ENCODE measurements at places on chromosomes 5 and 9.

- no peak for DNase-seq
Observed at GRCh38 chr5:65141493-65141892, 340.2 kb downstream of the ADAMTS6 start.

DNA sequence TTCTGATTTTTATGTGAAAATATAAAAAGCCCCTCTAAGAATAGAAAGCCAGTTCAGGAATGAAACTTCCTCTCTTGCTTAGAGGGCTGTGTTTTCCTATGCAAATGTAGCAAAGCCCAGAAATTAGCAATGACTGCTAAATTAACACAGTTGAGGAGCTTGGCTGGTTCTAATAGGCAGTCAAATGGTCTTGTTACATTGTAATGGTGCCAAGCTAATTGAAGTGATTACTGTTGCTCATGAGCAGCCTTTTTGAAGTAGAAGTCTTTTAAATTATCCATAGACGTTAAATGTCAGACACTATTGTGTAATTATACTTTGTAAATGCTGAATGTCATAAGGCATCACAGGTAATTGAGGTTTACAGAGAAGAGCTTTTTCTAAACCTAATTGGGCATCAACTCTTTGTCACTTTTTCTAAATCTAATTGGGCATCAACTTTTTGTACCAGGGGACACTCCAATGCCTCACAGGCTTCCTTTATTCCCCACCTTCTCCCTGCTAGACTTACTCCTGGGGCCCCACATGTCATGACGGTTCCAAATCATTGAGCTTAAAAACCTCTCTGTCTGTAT is 229.1 kb downstream of the PSAT1 start:
- DNase-seq, result no peak

GRCh38 chr9:127837346-127837745 is 17.1 kb downstream of the ENG start:
- DNase-seq, result peak; percentile 26

- DNase-seq, result peak; percentile 55
Observed at GRCh38 chr9:79962836-79963235, 391.1 kb downstream of the TLE4 start.

DNA sequence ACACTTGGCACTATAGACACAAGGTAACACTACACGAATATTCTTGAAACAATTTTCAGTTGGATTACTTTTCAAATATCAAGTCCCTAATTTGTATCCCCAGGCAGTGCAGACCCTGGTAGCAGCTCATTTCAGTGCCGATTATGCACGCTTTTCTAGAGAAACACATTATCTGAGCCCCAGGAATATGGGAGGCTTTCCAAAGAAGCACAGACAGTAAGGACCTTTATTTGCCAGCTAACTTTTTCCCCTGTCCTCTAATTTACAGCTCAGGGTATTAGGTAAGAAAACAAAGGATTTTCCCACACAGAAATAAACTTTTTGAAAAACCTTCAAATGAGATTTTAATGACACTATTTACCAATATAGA is 852.3 kb upstream of the DMAC1 start:
- DNase-seq, result no peak

- no peak for DNase-seq
Observed at GRCh38 chr9:126915846-126916543, 1.4 kb downstream of the RALGPS1 start.

- no peak for DNase-seq
Observed at GRCh38 chr5:123092696-123093095, 3.7 kb downstream of the PRDM6 start.

GRCh38 chr5:6634306-6634705 is 1.1 kb downstream of the SRD5A1 start:
- DNase-seq, result no peak

DNA sequence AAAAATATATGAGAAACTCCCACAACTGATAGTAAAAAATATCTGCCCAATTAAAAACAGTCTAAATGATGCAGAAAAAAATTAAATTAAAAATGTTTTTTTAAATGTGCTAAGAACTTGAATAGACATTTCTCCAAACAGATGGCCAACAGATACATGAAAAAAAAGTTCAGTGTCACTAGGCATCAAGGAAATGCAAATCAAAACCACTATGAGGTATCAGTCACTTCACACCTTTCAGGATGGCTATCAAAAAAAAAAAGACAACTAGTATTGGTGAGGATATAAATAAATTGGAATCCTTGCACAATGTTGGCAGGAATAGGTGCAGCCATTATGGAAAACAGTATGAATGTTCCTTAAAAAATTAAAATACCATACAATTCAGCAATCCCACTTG is 16.6 kb downstream of the ZNF131 start:
- no peak for DNase-seq

DNA sequence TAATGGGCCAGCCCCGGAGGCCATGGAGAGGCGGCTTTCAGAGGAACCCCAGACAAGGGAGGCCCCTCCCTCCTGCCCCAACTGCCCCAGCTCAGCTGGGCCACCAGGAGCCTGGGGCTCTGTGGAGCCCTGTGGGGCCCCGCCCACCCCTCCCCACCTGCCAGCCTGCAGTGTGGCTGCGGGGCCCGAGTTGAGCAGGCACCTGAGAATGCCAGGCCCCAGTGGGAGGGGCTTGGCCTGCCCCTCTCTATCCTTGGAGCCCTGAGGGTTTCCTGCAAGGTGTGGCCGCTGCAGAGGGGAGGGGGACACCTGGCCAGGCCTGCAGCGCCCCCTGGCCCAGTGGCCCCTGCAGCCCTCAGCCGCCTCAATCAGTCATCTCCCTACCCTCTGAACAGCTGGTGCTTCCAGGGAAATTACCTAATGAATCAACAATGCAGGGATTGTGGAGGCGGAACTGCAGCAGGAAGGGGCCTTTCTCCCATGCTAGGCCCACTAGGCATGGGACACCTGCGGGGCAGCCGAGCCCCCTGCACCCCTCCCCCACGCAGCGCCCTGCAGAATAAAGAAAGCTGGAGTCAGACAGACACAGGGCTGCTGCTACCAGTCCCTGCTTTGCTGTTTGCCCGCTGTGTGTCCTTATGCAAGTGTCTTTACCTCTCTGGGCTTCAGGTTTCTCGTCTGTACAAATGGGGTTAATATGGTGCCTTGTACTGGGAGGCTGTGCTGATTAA is 48.0 kb downstream of the LMX1B start:
- DNase-seq, result no peak

- no peak for DNase-seq
Observed at GRCh38 chr9:136653323-136654079, 9.2 kb upstream of the EGFL7 start.

DNA sequence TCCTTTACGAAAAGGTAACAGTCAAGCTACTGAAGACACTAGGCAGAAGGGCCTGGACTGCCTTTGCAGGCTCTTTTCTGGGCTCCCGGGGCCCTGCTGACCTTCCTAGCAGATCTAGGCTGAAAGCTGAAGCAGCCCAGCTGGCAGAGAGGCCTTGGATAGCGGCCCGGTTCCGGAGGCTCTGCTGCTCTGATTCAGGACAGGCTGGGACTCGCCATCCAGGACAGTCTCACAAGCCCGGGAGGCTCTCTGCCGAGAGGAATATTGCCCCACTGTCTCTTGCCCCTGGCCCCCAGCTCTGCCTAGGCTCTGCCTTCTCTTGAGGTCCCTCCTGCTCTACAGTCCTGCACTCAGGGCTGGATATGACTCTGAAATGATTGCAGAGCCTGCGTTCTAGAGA is 67.8 kb downstream of the PSD2 start:
- no peak for DNase-seq

GRCh38 chr5:126469536-126470316 is 46.5 kb downstream of the GRAMD2B start:
- no peak for DNase-seq

DNA sequence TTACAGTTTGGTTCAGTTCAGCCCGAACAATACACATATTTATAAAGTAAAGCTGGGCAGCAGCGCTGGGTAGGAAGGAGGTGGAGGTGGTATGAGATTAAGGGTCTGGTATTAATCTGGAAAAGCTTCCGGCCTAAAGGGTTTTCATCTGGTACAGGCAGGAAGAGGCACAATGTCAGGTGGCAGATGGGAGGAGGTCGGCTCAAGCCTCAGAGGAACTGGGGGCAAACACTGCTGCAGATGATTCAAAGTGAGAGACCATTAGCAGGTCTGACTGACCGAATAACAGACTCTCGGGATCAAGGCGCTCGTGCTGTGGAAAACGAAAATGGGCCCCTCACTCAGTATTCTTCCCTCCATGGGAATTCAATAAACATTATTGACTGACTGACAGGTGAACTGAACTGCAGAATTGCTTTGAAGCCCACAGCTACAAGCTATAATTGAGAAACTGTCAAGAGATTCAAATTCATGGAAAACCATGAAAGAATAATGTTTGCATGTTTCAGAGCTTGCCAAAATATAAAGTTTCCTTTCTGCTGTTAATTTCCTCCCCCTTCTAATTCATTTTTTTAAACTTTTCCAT is 75.3 kb downstream of the TMEM167A start:
- no peak for DNase-seq

GRCh38 chr9:129595311-129595741 is 25.6 kb downstream of the C9orf50 start:
- peak; percentile 33 for DNase-seq

GRCh38 chr5:135326296-135327254 is 72.5 kb downstream of the MACROH2A1 start:
- no peak for DNase-seq

GRCh38 chr9:116641292-116642059 is 45.6 kb upstream of the TRIM32 start:
- no peak for DNase-seq

DNA sequence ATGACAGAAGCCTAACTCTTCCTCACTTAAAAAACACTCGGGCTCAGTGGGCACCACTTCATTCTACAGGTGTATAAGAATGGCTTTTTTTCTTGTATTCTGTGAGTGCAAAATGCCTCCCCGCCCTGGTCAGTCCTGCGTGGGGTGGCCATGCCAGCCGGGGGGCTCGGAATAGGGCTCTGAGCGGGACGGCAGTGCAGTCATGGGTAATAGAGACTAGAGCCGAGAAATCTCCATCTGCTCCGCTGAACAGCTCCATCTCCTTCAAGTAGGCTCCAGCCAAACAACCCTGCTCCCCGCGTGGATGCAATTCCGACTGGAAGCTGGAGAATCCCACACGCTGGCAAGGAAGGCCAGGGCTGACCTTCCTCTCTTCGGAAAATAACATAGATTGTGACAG is 317.0 kb upstream of the IRX4 start:
- no peak for DNase-seq

DNA sequence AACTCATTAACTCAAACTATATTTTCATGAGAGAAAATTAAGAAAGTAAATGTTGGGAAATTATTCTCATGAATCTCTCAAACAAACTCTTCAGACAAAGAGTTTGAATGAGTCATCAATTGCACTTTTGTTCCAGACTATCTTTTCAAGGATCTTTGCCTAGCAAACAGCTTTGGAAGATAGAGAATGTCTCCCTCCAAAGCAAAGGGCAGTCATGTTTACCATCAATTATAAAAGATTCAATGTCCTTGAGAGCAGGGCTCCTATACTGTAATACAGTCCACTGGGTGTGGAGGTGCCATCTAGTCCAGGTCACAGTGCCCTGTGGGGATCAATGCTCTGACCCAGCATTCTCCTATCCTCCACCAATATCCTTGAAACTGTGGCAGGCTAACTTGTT is 1429.3 kb downstream of the EFNA5 start:
- no peak for DNase-seq

- DNase-seq, result no peak
Observed at GRCh38 chr9:121563881-121564460, 64.3 kb upstream of the GGTA1 start.

DNA sequence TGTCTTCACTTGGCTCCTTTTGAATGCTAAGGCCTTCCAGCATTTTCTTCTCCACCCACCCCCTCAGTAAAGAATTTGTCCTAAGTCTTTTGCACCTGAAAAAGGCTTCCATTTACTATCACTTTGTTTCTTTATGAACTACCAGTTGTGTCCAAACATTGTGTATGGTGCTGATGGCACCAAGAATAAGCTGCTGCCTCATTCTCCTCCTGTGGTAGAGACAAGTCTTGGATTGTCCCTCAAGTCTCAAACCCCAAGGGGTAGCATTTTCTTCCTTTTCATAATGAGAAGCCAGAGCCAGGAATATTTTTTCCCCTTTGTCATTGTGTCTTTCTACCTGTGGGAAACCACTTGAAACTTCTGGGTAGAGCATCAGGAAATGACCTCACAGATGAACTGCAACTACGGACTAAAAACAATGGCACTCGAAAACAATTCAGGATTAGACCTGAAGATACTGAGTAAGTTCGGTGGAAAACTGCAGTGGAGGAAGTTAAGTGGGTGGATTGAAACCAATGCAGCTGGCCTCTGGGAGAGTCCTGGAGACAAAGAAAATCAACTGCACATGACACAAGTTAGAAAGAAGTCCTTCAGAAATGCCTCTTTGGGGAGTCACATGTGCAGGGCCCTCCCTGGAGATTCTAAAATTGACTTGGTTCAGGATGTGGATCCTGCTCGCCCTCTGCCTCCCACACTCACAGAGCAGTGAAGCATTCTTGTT is 80.5 kb downstream of the SH3RF2 start:
- no peak for DNase-seq

DNA sequence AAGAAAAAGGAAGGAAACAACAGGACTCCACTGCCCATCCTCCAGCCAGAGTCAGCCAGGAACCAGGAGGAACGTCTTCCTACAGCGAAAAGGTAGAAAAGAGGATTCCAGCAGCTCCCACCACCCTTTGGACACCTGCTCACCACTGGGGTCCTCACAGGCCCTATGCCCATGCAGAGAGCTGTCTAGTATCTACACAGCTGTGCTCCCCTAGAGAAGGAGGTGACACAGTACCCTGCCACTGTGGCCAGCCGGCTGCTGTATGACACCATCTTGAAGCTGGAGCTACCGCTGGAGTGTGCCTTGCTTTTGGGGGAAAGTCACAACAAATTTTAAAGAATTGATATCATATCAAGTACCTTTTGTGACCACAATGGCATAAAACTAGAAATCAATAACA is 92.6 kb downstream of the GTF3C4 start:
- no peak for DNase-seq

DNA sequence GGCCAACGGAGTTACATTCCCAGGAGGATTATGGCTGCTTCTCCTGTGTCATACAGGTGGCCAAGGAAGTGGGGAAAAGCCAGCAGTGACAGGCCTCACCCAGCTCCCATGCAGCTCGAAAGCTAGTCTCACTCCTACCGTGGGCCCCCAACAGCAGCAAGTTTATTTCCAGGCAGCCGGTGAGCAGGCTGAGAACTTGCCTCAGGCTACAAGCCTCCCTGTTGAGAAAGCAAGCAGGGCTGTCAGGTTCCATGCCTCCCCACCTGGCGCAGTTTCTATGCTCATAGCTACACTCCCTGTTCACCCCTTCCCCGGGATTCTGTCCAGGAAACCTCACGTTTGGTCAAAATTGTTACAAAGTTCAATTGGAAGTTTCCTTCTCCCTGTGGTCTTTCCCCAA is 27.5 kb upstream of the DNAH5 start:
- no peak for DNase-seq

- no peak for DNase-seq
Observed at GRCh38 chr9:119369680-119370366, 588 bp upstream of the BRINP1 start.

GRCh38 chr9:5562806-5563416 is 52.6 kb downstream of the PDCD1LG2 start:
- no peak for DNase-seq

- no peak for DNase-seq
Observed at GRCh38 chr5:159951834-159952233, 35.6 kb downstream of the ADRA1B start.

Measured in skeletal muscle cell (primary cell).